CD4-positive, alpha-beta T cell treated with Interferon alpha-2 for 1 hour (primary cell): ENCODE measurements at places on chromosomes 1 and 21.

DNA sequence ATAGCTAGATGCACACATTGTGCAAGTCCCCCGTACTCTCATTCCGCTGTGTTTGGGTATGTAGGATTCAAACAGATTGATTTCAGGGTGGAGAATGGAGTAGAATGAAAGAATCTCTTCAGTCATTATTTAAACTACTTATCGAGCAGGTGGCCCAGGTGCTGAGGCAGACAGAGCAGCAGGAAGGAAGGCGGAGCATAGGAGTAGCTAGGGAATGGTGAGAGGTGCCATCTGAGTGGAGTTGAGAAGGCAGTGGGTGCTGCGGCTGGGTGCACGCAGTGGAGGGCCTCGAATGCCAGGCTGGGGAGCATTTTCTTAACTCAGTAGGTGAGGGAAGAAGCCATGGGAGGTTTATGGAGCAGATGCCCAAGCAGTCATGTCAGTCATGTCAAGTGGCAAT is 45.2 kb upstream of the CD101 start:
- no peak for DNase-seq

- no peak for DNase-seq
These were observed 19.3 kb downstream of the DPT start for GRCh38 chr1:168709405-168710363.

DNA sequence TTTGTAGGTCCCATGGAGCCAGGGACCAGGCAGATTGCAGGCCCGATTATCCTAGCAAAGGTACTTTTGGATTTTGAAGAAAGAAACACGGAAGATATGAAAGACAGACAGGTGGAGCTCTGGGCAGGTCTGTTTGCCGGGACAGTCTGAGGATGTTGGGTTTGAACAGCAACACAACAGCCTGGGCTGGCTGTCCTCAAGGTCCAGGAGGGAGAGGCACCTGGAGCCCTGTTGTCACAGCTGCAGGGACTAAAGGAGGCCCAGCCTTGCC is 14.6 kb downstream of the H6PD start:
- DNase-seq, result no peak

- DNase-seq, result no peak
These were observed 19.5 kb downstream of the PAFAH2 start for GRCh38 chr1:25978403-25978802.

DNA sequence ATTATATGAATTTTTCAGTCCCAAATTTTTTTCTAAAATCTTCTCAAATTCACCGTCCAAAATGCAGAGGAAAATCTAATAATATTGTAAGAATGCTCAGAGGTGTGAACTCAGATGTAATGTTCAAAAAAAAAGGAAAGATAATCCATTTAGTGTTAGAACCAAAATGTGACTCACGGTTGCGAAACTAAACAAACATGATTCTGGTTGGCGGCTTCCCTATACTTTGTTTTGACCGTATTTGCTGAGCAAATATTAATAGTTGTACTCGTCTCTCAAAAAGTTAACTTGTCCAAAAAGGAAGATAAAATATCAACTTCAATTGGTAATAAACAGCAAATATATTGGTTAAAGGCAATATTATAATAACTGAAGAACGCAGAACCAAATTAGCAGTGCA is 34.4 kb downstream of the ZSWIM5 start:
- no peak for DNase-seq

GRCh38 chr1:109091078-109091838 is 694 bp downstream of the TMEM167B start:
- no peak for DNase-seq

DNA sequence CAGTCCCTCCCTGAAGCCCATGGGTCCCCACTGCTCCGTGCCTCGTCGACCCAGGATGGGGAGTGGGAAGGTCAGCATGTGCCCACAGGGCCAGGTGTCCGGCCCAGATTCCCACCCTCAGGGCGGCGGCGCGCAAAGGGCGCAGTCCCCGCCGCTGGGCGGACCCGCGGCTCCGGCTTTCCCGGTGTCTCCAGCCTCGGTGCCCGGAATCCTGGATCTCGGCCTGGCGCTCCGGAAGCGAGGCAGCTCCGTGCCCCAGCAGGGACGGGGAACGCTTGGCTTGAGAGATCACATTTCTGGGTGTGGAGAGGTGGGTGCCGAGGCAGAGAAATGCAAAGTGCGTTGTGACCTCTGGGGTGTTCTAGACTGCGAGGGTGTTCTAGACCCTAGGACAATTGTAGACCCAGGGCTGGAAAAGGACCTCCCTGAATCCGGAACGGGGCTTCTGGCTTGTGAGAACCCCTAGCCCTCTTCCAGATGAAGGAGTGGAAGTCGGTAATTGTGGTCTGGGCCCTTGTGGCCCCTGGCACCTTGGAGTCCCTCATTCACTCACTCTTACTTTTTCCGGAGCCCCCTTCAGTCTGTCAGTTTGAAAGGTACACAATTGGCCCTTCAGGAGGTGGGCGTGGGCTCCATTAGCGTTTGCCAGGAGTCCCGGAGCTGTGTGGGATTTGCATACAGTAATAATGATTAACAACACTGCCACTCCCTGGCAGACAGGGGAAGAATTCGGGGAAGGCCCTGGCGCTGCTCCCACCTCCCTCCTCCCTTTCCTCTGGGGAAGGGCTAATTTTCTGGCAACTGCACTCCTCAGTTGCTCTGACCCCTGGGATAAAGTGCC is 1.6 kb upstream of the KCND3 start:
- DNase-seq, result no peak

- no peak for DNase-seq
These were observed 10.7 kb upstream of the ARHGEF16 start for GRCh38 chr1:3443807-3444206.
